ENCODE measurements at places on chromosomes 3 and 15.
A peak's percentile ranks its signal among the peaks of the same experiment; 100 is the strongest.

DNA sequence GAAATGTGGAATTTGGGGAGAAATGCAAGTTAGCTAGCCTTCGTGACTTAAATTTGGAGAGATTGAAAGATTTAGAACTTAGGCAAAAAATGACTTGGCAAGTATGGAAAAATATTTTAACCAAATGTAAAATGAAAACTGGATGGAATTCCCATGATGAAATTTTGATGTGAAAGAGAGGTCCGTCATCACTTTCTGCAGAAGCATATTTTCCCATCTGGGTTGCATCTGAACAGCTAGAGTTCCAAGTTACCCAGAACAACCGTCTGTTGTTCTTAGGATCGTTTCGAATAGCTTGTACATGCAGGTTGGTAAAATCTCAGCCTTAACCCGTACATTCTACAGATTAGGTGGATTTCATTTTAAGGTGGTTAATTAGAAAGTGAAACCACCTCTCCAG lies 136.3 kb downstream of the GHSR start:
- no peak for DNase-seq
- H3K27ac ChIP-seq: no peak overlapping the region
- H3K4me3 ChIP-seq: no peak overlapping the region
- H3K4me1 ChIP-seq: peaks cover 1% of the 10 kb centered on the region

DNA sequence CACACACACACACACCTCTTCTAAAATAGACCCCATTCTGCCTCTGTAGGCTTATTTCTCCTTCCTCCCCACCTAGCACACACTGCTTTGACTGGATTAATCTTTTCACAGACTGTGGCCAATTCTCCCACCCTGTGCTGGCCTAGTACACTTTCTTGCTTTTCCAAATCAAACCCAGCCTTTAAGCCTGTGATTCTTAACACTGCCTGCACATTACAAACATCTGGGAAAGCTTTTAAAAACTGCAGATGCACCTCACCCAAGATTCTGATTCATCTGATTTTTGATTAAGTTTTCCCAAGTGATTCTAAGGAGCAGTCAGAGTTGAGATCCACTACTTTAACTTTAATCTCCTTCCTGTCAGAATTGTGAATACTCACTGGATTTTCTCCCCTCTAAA lies 12.8 kb downstream of the CSNK1G1 start:
- DNase-seq: no peak
- H3K27me3 ChIP-seq: no peaks in the 10 kb centered on the region
- H3K4me1 ChIP-seq: peaks cover 13% of the 10 kb centered on the region
- peaks cover 10% of the 10 kb centered on the region for H3K36me3 ChIP-seq
- no peak overlapping the region for H3K27ac ChIP-seq

DNA sequence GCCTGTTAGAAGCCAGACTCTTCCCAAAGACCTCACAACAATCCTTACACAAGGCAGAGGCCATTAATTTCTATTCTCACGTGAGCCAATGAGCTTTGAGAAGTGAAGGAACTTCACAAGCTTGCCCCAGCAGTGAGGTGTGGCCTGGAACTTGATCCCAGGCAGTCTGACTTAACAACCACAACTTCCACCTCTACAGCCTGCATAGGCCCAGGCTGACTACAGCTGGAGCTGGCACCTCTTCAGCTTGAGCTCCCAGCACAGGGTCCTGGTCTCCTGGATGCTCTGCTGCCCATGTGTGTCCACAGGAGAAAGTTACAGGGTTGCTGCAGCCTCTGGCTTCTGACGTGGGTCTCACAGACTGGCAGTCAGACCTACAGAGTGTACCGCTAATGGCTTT lies 111.0 kb downstream of the ERC2 start:
- H3K36me3 ChIP-seq: no peaks in the 10 kb centered on the region
- peaks cover 10% of the 10 kb centered on the region for H3K27me3 ChIP-seq
- H3K4me1 ChIP-seq: no peaks in the 10 kb centered on the region
- DNase-seq: no peak

- DNase-seq: no peak
- H3K27ac ChIP-seq: no peak overlapping the region
- no peaks in the 10 kb centered on the region for H3K27me3 ChIP-seq
- H3K4me1 ChIP-seq: no peaks in the 10 kb centered on the region
- H3K36me3 ChIP-seq: no peaks in the 10 kb centered on the region
Observed at GRCh38 chr3:9021271-9022009, 58.2 kb upstream of the RAD18 start.

- H3K27me3 ChIP-seq: no peaks in the 10 kb centered on the region
- DNase-seq: no peak
- peaks cover 7% of the 10 kb centered on the region for H3K36me3 ChIP-seq
- no peak overlapping the region for H3K4me3 ChIP-seq
Observed at GRCh38 chr15:98896002-98896721, 111.4 kb downstream of the PGPEP1L start.

DNA sequence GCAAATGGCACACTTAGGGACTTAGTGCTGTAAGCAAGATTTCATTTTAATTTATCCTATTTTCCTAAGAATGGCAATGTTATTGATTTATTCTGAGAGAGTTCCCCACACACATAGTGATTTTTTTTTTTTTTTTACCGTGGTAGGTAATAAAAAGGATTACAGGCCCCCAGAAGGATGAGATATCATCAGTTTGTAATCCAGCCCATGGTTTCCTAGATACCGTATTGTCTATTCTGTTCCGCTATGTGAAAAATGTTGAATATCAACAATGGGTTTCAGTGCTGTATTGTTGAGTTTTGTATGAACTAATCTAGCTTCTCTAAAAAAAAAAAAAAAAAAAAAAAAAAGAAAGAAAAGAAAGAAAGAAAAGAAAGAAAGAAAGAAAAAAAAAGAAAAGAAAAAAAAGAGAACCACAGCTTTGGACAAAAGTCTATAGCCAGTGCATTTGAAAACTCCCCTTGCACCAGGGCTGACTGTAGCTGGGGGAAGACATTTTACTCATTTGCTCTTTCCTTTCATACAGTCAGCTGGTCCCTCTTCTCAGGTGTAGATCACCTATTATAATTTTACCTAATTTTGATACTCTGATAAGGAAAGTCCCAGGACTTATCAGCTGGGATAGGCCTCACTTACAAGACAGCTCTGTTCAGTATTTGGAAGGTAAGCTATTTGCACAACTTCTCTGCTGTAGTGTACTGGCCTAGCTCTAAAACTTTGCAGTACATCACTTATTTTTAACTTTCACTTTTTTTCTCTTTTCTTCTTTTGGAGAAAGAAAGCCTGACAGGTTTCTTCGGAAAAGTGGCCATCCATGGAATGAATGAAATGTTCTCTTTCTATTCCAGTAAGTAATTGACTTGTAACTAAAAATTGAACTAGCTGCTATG lies 101.4 kb upstream of the SOX2 start:
- DNase-seq: no peak
- peaks cover 1% of the 10 kb centered on the region for H3K27me3 ChIP-seq
- H3K36me3 ChIP-seq: no peaks in the 10 kb centered on the region

- no peaks in the 10 kb centered on the region for H3K27me3 ChIP-seq
- H3K4me1 ChIP-seq: no peaks in the 10 kb centered on the region
- H3K36me3 ChIP-seq: peaks cover 41% of the 10 kb centered on the region
Observed at GRCh38 chr15:25679964-25680685, 183.0 kb downstream of the ATP10A start.

- peak overlapping the region; percentile 19 for H3K4me3 ChIP-seq
- peak overlapping the region; percentile 41 for H3K27ac ChIP-seq
- peaks cover 34% of the 10 kb centered on the region for H3K4me1 ChIP-seq
- no peaks in the 10 kb centered on the region for H3K36me3 ChIP-seq
Observed at GRCh38 chr3:30742796-30743619, 136.6 kb downstream of the TGFBR2 start.

DNA sequence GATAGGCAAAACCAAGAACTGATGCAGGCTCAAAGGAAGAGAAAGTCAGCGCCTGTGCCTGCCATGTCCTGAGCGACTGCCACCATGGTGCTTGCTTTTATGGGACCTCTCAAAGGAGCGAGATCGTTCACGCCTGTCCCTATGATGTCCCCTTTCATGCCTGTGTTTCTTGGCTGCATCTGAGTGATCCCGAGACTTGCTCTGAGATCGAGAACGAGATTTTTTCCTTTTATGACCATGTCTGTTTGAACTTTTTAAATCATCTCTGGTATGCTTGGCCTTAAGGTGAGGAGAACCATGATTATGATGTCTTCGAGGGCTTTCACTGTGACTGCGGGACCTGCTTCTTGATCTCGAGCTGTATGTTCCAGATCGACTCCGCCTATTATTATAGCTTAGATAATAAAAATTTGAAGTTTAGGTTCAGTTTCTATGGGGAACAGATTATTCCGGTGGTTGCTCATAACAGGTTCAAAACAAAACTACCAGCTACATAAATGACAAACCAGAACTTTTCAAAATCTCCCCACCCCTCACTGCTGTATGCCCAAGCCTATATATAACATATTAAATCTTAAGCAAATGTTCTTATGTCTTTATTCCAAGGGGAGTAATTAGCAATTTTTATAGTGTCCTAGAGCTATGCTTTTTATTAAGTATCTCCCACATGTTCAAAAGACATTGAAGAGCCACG lies 11.6 kb downstream of the CCNL1 start:
- no peak overlapping the region for H3K4me3 ChIP-seq
- peak overlapping the region; percentile 69 for H3K27ac ChIP-seq
- no peak for DNase-seq
- H3K4me1 ChIP-seq: peaks cover 52% of the 10 kb centered on the region
- H3K36me3 ChIP-seq: peaks cover 77% of the 10 kb centered on the region

DNA sequence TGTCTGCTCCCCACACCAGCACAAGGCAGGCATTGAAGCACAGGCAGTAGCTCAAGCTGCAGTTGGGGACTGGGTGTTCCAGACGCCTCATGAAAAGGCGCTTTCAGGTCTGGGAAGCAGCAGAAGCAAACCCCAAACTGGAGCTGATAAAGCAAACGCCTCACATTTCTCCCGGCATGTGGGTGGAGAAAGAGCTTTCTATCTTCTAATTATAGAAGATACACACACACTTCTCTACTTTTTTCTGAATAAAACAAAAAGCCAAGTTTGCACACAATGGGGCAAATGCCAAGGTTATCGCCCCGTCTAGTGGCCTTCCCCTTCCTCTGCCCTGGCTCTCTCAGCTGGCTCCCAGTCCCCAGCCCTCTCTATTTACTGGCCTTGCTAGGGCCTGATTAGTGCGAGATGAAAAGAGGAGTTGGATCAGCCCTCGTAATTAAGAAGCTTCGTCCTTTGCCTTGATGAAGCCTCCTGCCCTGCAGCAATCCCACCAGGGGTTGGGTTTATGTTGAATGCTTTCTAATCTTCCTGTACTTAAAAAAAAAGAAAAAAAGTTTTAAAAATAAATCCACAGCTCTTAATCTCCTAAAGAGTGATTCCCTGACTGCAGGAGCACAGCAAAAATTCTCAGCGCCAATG lies 120.2 kb downstream of the MEGF11 start:
- H3K27ac ChIP-seq: no peak overlapping the region
- no peak for DNase-seq
- peaks cover 4% of the 10 kb centered on the region for H3K4me1 ChIP-seq
- H3K36me3 ChIP-seq: no peaks in the 10 kb centered on the region
- no peak overlapping the region for H3K4me3 ChIP-seq

DNA sequence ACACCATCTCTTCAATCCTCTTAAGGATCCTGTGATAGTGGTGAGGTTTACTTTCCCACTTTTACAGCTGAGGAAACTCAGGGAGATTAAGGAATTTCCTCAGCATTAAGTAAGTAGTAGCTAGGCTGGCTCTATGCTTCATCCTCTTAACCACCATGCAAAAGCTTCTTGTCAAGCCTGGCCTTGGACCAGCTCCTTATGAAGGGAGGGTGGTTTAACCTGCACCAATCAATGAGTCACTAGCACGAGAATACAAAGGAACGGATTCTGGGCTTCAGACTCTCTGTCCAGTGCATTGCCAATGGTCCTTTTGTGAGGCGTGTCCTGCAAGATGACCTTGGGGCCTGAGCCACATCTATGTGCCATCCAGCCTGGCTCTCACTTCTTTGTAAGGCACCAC lies 202.0 kb upstream of the CFAP20DC start:
- H3K36me3 ChIP-seq: no peaks in the 10 kb centered on the region
- no peak for DNase-seq
- no peaks in the 10 kb centered on the region for H3K27me3 ChIP-seq
- no peak overlapping the region for H3K27ac ChIP-seq
- peaks cover 3% of the 10 kb centered on the region for H3K4me1 ChIP-seq
- H3K4me3 ChIP-seq: no peak overlapping the region

DNA sequence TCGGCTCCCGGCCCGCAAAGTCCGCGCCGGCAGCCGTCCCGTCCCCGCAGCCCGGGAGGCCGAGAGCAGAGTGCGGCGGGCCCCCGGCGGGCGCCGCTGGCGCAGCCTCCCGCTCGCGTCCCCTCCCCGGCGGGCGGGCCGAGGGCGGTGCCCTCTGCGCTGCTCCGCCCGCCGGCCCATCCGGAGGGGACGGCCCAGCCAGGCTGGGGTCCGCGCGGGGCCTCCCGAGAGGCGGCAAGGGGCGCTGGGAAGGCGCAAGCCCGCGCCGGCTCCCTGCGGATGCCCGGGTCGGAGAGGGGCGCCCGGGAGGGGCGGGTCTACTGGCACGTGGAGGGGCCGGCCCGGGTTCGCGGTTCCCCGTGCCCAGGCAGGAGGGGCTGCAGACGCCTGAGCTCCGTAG lies at the start of the genes CLCN2 and POLR2H:
TSS of gene CLCN2 (minus strand) at position 74 of the 400 bp plus-strand sequence. CDS start 126 bp downstream, outside the sequence.
TSS of gene POLR2H (plus strand) at position 179 of the 400 bp plus-strand sequence. CDS start 1,783 bp downstream, outside the sequence.
- H3K4me1 ChIP-seq: peaks cover 35% of the 10 kb centered on the region
- peak within 1 kb of the TSS; percentile 99 for H3K4me3 ChIP-seq
- H3K36me3 ChIP-seq: peaks cover 28% of the 10 kb centered on the region
- peak; percentile 58 for DNase-seq
- H3K27ac ChIP-seq: peak within 1 kb of the TSS; percentile 95
- H3K27me3 ChIP-seq: peaks cover 5% of the 10 kb centered on the region

DNA sequence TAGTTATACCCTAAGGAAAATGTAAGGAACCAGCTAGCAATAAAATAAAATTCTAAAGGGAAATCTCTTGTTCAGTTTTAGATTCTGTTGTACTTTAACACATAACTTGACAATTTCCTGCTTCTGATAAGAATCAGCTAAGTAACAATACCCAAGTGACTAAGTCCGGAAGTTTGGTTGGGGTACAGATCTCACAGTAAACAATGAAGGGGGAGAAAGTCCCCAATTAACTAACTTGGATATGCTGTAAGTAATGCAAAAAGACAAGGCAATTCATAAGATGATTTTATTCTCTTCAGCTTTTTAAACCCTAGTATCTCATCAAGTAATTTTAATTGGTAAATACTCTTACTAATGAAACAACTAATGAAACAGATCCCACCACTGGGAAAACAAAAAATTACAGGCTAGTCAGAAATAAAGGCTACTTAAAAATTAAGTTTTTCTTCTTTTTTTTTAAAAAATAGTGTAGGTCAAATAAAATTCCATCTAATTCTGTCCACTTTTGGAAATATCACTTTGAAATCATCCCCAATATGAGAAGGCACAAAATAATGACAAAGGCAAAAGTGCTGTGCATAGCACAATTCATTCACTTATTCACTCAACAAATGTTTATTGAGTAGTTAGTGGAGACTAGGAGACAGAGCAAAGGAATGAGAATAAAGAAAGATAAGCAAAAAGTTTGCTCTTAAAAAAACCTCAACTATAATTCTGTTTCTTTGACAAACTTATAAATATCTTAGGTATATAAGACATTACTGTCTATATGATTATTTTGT lies 37.8 kb upstream of the IL20RB start:
- H3K36me3 ChIP-seq: peaks cover 11% of the 10 kb centered on the region
- DNase-seq: no peak
- H3K4me3 ChIP-seq: no peak overlapping the region
- H3K4me1 ChIP-seq: peaks cover 74% of the 10 kb centered on the region
- H3K27ac ChIP-seq: no peak overlapping the region
- H3K27me3 ChIP-seq: no peaks in the 10 kb centered on the region

- no peaks in the 10 kb centered on the region for H3K4me1 ChIP-seq
- no peaks in the 10 kb centered on the region for H3K36me3 ChIP-seq
- H3K27ac ChIP-seq: no peak overlapping the region
- peaks cover 6% of the 10 kb centered on the region for H3K27me3 ChIP-seq
- DNase-seq: no peak
Observed at GRCh38 chr15:89531796-89532537, 35.6 kb upstream of the RHCG start.

Data from activated naive CD8-positive, alpha-beta T cell treated with anti-CD3 and anti-CD28 coated beads, Interleukin-2, amount 50 U/mL, for 24 hours (primary cell).